ENCODE measurements at places on chromosomes 1 and 21.

DNA sequence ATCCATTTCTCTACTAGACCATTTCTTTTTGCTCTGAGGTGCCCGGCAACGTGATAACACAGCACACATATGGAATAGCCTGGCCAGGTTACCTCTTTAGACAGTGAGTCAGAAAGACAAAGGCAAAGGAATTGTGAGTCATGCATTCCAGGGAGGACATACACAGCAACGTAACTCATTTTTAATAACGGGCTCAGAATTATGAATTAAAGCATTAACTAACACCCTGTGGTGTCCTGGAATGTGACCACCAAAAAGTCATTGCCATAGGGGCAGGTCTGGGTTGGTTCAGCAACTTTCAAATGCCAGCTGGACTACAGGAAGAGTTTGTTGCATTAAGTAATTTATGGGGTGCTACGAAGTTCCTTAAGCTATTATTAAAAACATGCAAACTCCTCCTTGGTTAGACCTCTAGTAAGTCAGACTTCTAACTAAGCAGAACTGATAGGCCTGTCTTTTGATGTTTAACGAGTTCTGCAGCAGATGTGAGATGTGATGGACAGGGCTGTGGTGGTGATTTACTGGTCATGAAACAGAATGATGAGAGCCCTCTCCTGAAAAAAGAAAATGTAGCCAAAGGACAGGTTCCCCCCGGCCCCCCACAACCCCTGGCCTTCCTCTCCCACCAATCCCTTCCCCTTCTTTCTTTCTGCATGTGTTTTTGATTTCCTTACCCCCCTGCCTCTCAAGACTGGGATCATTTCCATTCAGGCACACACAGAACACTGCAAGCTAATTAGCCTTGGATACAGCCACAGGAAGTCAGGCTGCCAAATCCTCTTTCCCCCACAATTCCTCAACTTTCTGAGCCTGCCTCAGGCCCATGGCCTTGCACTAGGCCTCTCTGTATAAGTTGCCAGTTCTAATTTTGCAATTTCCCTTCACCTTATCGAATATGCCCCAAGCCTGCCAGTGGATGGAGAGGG, 88.9 kb upstream of the HAO2 start:
- no peak for DNase-seq

- DNase-seq: no peak
Observed at GRCh38 chr1:156103521-156103947, 11.0 kb upstream of the LMNA start.

DNA sequence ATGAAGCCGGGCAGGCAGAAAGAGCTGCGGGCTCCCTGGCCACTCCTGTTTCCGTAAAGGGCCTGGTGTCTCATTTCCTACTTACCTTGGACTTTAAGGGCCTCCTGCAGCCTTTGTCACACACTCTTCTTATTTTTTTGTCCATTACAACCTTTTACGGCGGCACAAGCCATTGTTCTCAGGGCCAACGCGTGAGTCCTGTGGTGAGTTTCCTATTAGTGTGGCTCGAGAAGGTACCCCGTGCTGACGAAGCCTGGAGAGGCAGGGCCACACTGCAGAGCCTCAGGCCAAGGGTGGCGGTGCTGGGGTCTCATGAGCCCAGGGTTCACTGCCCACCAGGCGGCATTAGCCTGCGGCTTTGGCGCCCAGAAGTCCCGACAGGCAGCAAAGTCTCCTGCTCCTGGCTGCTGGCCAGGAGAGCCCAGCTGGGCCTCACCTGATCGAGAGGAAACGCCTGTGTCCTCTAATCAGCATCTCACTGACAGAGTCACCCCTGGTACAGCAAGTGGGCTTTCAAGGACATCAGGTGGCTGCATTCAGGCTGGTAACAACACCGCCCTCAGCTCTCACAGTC, 62.0 kb downstream of the SIK1 start:
- no peak for DNase-seq

DNA sequence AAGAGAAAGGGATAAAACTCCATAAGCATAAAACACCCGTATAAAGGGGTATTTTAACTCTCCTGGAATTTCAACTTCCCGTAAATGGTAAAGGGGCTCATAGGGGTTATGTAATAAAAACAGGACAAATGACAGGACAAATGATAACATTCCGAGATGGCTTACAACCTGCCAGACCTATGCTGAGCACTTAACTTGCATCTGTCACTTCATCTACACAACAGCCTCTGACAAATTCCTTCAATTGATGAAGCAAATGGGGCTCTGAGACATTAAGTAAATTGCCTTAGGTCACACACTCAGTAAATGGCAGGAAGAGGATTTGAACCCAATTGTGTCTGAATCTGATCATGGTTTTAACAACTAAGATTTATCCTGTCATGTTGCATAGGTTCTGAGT, 327.6 kb upstream of the SNX7 start:
- no peak for DNase-seq

DNA sequence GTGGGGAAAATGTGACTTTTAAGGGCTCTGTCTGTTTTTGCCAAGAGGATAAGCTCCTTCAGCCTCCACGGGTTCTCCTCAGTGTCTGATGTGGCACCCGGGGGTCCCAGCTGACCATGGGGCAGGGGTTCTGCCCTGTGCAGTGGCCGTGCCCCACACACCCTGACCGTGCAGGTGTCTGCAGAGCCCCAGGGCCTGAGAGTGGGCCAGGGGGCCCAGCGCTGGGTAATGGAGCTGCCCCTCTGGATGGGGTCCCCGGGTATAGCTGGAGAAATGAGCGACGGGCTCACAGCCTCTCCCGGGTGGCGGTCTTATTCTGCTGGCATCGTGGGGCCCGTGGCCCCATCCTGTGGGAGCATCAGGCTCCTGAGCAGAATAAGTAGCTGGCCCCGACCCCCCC, 2.9 kb upstream of the PFKL start:
- no peak for DNase-seq

DNA sequence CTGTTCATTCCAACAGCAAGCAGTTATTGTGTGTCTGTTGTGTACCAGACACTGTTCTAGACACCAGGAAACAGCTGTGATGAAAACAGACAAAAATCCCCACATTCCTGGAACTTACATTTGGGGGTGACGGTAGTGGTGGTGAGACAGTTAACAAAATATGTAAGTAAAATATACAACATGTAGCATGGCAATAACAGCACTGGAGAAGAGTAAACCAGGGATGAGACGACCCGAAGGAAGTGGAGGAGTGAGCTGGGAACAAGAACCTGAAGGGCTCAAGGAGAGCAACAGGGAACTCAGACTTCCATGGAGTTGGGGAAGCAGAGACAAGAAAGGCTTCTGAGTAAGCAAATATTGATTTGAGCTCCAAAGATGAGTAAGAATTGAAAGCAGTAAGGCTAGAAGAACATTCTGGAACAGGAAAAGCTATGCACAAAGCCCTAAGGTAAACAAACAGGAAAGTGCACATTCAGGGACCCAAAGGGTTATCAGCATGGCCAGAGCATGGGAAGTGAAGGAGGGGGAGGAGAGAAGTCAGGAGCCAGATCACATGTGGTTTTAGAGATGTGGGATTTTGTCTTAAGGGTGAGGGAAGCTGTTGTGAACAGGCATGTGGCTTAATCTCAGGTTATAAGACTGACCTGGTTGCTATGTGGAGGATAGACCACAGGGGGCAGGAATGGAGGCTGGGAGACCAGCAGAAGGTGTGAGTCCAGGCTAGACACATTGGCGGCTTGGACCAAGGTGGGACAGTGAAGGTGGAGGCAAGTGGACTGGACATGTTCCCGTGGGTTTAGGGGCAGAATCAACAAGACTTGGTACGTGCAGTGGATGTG, 7.3 kb downstream of the CSF1 start:
- DNase-seq: no peak

GRCh38 chr1:41383094-41383852, 22.0 kb downstream of the FOXO6 start:
- DNase-seq: no peak

GRCh38 chr1:31183927-31184554, 55.6 kb downstream of the NKAIN1 start:
- DNase-seq: no peak

GRCh38 chr1:107563441-107563840, 401.5 kb downstream of the VAV3 start:
- DNase-seq: no peak

DNA sequence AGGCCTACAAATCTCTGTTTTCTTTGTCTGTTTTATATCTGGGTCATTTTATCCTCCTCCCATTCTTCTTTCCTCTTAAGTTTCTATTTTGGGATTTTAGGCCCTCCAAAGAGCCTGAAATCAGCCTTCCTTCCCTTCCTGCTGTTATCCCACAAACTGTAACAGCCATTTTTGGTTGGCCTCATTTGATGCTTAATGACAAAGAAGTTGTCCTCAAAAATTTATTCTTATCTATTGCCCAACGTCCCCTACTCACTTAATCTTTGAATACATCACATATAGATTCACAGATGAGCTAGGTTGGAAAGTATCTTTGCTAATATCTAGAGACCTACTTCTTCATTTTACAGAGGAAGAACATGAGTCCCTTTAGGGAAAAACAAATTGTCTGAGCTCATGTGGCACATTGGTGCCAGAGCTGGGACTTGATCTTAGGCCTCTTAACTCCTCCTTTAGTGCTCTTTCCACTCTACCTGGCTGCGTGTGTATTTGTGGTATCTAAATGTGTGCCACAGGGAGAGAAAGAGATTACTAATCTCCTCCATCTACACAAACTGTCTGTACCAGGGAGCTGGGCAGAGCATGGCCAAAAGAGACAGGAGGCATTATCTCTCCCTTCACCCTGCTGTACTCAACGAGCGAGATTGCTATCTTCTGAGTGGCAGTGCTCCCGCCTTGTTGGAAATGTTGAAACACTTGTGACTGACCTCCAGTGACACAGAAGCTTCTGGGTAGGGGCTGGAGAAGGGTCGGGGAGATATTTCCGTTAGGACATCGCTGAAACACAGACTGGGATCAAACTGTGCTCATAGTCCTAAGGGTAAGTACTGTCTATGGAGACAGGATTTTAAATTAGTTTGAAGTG, 30.1 kb downstream of the RHEX start:
- DNase-seq: no peak

DNA sequence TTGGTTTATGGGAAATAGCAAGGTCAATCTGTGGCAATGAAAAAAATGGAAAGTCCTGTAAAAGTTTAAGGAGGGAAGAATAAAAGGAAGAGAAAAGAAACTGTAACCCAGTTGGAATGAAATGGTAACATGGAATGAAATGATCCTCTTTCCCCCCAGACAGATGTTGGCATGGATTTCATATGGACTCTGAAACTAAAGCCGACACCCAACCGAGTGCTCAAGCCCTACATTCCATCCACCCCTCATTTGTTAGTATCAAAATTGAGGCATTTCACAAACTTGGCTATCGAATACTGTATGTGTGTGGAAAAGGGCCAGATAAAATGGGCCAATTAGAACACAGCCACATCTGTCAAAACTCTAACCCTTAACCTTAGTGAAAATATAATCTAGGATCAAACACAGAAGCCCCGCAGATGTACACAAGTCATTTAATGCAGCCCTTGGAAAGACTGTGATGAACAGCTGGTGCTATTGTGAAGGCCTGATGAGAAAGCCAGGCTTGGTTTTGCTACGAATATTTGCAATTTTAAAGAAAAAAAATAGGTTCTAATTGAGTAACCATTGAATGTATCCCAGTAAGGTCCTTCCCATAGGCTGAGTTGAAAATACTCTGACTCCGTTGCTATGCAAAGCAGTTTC, 72.6 kb upstream of the RGL1 start:
- no peak for DNase-seq

DNA sequence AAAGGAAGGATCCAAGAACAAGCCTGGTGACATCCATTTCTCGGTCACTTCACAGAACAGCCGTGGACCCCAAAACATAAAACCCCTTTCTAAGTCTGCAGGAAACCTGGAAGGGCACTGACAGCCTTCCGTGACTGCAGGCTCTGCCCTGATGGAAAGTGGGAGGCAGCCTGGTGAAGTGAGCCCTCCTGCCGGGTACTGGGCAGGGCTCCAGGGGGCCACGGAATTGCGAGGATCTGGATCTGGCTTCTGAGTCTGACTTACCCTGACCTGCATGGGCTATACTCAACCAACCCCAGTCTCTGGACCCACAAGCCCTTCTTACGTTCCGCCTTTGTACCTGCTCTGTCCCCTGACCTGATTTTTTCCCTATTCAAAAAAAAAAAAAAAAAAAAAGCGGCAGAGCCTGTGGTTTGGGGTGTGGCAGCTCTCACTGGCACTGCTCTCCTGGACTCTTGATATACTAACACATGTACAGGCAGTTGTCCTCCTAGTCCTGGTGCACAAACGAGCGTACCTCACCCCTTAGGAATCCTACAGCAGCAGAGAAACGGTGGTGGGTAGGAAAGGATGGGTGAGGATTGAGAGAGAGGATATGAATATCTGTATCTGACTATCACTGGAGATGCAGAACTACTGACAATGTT, 82.9 kb downstream of the BEND5 start:
- no peak for DNase-seq

- no peak for DNase-seq
Observed at GRCh38 chr1:110161849-110162248, 11.6 kb downstream of the SLC6A17 start.

DNA sequence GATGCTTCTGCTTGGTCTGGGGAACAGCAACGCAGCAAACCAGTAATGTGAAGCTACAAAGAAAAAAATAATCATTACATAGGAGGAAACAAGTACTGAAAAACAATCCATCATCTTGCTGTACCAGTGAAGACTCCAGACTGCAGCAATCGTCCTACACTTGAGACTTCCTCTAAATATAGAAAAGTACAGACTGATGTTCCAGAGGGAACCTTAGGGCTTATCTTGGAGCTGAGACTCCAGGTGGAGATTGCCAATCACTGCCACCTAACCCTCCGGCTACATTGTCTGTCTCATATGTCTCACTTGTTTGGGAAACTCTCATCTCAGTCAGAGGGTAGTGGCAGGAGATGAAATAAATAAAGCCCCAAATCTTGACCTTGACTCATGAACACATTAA, 9.4 kb upstream of the UHMK1 start:
- no peak for DNase-seq

DNA sequence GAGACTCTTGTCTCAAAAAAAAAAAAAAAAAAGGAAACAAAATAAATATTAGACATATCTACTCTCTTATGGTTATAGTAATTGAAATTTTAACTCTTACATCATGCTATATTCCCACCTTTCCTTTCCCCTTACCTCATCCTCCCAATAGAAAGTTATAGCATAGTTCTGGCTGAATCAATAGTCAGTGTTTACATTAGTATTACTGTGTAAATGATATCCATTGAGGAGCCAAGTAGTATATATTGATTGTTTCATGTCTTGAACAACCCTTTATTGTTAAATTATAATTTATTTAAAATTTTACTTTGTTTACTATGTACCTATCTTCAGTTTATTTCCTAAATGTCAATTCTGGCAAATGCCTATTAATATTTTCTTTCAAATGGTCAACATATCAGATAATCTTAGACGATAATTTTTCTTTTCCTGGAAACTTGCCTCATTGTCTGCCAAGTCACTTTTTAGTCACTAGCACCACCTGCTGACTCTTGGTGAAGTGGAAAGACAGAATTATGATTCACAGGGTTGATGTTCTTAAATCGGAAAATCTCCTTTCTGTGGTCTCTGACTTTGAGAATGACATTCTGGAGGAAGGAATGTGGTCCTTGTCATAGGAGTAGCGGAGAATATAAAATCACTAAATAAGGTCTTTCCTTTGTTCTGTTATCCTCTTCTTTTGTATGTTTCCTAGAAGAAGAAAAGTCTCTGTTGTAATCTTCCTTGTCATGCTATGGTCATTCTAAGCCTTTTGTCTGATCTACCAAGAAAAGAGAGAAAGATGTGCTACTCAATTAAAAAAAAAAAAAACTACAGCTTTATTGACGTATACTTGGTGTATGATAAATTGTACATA, 8.6 kb downstream of the HJV start:
- DNase-seq: peak; percentile 40
